ENCODE measurements at places on chromosomes 3 and 15.

DNA sequence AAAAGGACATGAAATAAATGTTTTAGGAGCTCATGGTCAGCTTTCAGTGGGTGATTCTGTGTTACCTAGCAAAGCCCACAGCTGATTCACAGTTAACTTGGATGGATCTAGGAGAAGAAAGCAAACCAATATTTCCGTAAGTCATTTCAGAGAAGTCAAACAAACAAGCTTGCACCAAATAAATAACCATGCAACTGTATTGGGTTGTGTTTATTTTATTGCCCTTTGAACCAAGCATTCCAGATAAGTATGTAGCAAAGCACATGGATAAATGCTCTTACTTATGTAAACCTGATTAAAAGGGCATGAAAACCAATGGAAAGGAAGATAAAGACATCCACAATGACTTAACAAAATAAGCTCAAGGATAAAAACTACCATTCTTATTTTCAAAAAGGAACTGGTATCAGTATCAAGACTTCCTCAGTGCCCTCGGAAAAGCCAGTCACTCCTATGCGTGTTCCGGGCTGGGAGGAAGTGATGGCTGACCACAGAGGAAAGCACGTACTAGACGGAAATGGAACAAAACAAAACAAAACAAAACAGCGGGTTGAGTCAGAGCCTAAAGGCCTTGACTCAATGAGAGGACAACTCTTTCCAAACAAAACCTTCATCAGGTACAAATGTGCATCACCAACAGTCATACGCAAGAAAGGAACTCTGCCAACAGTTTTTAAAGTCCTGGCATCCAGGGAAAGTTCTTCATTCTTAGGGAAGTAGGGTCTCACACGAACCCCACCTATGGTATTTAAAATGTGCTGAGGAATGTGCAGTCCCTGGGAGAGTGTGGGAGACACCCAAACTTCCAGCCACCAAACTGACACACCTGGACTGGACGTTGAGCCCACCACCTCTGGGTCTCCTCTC, 103.3 kb downstream of the SNRK start:
- DNase-seq = peak; percentile 41

- no peak for DNase-seq
Observed at GRCh38 chr15:87239582-87240230, 1016.8 kb downstream of the NTRK3 start.

DNA sequence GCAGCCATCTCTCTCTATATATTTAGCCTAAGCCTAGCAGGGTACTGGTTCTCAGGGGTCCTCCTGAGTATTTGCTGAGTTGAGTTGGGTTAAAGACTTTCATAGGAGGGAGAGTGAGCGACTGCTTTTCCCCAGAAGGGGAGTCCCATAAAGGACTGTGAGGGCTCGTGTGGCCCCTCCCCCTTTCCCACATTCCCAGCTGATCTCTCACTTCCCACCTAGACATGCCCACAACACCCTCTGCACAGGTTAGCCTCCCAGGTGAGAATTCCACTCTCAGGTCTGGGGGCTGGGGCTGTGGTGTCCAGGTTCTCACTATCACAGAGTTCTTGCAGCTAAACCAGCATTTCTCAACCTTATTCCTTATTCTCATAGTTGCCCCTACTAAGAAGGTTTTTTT, 15.8 kb downstream of the EPHB1 start:
- no peak for DNase-seq

GRCh38 chr15:43118286-43118685, 12.4 kb upstream of the UBR1 start:
- no peak for DNase-seq

DNA sequence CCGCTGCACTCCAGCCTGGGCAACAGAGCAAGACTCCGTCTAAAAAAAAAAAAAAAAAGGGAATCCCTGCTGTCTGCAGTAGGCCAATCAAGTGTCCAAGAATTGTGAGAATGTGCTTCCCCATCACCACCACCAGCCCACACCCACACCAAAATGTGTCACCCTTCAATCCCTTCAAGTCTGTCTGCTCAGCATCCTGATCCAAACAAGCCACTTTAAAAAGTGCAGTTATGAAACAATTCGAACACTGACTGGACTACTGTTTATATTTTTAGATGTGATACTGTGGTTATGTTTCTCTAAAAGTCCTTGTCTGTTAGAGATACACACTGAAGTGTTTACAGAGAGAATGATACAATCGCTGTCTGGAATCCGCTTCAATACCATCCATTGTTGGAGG, 78.1 kb upstream of the CGNL1 start:
- DNase-seq = no peak

DNA sequence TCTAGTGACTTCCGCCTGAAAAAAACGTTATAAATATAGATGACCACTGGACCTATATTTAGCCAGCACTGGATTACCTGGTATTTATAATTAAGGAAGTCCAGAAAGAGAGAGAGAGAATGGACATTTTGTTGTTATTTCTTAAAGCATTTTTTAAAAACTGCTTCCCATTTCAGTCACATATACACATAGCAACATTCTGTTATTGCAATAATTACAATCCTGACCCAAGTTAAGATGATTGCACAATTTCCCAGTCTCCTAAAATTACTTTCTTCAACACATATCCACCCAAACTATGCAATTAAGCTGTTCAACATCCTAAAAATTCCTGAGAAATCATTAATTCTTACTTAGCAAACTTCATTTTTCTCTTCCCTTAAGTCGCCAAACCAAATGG, 37.7 kb downstream of the PCSK6 start:
- no peak for DNase-seq

DNA sequence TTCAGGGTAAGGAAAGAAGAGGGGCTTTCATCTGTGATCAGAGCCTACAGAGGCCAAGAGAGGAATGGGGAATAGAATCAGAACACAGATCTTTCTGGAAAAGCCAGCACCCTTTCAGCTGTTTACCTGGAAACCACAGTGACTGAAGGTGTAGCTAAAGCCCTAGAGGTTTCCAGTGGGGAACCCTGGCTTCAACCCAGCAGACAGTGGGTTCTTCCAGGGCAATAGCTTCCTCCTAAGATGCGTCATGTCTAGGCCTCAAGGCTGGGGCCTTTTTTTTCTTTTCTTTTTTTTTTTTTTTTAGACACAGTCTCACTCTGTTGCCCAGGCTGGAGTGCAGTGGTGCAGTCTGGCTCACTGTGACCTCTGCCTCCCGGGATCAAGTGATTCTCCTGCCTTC, 3.1 kb upstream of the CPNE9 start:
- DNase-seq = no peak

GRCh38 chr3:128376516-128376915, 90.2 kb downstream of the DNAJB8 start:
- DNase-seq = no peak

DNA sequence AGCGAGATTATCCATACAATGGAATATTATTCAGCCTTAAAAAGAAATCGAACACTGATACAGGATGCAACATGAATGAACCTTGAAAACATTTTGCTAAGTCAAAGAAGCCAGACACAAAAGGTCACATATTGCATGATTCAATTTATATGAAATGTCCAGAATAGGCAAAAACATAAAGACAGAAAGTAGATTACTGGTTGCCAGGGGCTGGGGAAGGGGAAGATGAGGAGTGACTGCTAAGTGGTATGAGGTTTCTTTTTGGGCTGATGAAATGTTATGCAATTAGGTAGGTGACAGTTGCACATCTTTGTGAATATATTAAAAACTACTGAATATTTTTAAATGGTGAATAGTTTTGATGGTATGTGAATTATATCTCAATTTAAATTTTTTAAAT, 38.3 kb downstream of the LRRFIP2 start:
- no peak for DNase-seq

GRCh38 chr15:67551207-67551743, 8.8 kb downstream of the MAP2K5 start:
- DNase-seq = no peak

Measured in lower leg skin (tissue), 4 donors.